ENCODE measurements at places on chromosomes 2 and 18. TPM values are rescaled to one million over a fixed set of nuclear protein-coding genes. Genes with fewer than 3 reads are reported as not detected.

- no peak for DNase-seq
These were observed 54.2 kb downstream of the CERS6 start for GRCh38 chr2:168510125-168510756.

DNA sequence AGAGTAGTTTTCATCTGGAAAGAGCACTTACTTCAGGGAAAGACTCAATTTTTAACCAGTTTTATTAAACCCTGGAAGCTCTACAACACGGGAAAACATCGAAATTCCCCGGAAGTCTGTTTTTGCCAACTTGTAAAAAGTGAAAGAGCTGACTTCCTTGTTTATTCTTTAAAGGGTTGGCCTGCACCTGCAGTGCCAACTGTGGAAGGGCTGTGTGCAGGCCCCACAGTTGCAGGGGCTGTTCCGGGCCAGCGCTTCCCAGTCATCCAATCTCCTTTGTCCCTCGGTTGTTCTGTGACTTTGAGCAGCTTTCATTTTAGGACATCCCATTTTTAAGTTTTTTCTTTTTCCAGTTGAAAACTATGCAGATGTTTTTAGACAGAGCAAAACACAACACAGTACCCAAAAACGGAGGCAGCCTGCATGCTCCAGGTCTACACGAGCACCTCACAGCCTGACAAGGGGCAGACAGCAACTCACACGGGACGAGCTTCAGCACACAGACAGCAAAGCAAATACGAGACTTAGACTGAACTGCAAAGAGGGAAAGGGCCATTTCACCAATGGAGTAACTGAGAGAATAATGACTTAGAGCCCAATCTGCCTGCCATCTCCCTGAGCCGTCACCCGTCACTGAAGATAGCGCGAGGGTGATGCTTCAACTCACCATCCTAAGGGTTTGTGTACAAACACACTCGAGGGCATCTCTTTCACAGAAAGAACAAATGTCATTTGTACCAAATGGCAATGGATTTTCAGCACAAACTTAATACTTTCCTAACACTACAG, 70.6 kb downstream of the EMILIN2 start:
- DNase-seq = no peak

- no peak for DNase-seq
These were observed 687.8 kb downstream of the SLC4A3 start for GRCh38 chr2:220315098-220315823.

DNA sequence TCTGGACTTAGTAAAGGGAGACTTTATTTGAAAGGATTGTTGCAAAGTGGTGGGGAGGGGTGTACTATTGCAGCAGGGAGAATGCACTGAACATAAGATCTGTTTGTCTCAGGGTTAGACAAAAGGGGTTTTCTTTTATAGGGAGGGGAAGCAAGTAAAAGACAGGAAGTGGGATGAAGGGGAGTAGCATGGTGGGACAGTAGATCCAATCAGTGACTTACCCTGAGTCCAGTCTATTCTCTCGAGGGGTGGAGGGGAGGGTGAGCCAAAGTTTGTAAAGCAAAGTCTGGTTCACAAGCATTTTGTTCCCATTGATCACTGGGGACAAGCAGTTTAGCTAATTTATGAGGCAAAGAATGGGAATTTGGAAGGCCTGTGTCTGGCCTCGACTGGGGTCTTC, 35.0 kb upstream of the CYP27C1 start:
- no peak for DNase-seq

The GATA6 gene
- 12.3 TPM for total RNA-seq

The DUSP19 gene
- total RNA-seq = 6.2 TPM

The PFN4 gene
- total RNA-seq = 2.6 TPM

The AQP12A gene
- not detected for total RNA-seq
